ENCODE measurements at places on chromosomes 7 and 10.

GRCh38 chr7:44306606-44307005 lies 18.8 kb downstream of the CAMK2B start:
- DNase-seq: no peak

- no peak for DNase-seq
Observed at GRCh38 chr10:71083716-71083975, 128.7 kb upstream of the UNC5B start.

- DNase-seq: no peak
Observed at GRCh38 chr10:99809931-99810615, 27.6 kb downstream of the ABCC2 start.

DNA sequence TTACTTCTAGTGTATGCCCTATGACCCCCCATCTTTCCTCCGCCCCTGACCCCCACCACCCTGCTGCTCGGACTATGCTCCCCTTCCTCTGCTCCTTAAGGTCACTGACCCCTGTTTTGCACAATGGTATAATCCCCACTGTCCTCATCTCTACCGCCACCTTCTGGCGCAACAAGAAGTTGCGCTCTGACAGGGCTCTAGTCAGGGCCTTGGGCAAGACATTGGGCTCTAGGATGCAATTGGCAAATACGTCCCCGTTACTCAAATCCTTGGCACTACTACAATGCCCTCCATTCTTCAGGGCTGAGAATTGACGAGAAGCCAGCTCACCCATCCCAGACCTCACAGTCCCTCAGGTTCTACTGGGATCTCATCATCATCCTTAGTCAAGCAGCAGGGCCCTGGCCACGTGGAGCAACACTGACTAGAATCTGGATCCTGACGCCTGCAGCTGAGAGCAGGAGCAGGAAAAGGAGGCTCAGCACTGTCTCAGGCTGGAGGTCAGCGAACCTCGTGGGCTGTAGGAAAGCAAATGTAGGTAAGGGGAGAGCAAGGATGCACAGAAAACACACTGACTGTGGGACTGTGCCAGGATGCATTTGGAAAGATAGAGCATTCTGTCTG lies 10.6 kb downstream of the LRIT2 start:
- DNase-seq: peak; percentile 66

DNA sequence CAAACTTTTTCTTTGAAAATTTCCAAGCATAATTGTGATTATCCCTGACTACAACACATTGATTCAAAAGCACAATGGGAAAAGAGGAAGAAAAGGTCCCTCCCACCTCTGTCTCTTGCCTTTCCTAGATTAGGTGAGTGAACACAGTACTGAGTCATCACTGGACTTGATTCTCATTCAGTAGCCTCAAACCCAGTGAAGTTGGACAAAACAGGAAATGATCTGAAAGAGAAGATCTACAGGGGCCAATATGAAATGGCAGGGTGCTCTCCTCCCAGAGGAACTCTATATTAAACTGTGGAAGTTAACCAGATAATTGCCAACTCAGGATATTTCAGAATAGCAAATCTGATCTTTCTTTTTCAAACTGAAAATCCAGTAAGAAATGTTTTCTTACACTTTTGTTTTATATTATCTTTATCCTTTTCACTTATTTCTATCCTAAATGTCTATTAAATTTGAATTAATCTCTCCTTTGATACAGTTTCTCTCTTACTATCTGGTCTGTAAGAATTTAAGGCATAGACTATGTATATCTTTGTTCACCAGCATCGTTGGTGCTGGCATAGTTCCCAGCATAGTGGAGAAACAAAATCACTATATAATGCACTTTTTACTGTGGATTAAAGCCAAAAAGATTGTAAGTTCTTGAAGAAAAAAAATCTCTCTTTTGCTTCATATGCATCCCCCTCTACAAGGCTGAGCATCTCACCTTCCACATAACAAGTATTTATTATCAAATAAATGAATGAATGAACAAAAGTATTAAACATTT lies 41.4 kb upstream of the IKZF1 start:
- DNase-seq: no peak

Data from activated T-cell treated with anti-CD3 and anti-CD28 coated beads, Interleukin-2, amount 50 U/mL, for 48 hours (primary cell).